ENCODE measurements at places on chromosomes 16 and 17.

DNA sequence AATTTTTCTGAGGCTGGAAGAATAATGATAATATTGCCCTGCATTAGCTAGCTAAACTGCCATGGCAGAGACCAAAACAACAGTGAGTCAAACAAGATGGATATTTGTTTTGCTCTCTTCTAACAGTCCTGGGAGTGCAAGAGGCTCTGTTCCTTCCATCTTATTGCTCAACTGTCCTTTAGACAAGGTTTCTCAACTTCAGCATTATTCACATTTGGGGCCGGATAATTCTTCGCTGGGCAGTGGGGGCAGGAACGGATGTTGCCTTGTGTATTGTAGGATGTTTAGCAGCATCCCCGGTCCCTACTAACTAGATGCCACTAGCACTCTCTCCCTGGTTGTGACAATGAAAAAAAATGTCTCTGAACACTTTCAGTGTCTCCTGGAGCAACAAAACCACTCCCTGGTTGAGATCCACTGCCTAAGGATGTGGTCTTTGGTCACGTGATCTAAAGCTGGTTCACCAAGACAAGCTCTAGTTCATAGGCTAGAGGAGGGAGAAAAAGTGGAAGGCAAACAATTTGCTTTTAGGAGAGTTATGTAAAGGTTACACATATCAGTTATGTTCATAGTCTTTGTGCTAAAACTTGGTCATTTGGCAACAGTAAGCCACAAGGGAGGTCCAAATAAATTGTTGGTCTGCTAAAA, 144.4 kb downstream of the PCTP start:
- no peak for DNase-seq

- peak; percentile 14 for DNase-seq
Measured at GRCh38 chr17:7167832-7168231, 11.3 kb downstream of the ASGR1 start.

GRCh38 chr17:76560036-76560876, 20.4 kb downstream of the PRCD start:
- DNase-seq, result no peak

GRCh38 chr16:69693916-69694315, 32.4 kb downstream of the NQO1 start:
- DNase-seq, result no peak

DNA sequence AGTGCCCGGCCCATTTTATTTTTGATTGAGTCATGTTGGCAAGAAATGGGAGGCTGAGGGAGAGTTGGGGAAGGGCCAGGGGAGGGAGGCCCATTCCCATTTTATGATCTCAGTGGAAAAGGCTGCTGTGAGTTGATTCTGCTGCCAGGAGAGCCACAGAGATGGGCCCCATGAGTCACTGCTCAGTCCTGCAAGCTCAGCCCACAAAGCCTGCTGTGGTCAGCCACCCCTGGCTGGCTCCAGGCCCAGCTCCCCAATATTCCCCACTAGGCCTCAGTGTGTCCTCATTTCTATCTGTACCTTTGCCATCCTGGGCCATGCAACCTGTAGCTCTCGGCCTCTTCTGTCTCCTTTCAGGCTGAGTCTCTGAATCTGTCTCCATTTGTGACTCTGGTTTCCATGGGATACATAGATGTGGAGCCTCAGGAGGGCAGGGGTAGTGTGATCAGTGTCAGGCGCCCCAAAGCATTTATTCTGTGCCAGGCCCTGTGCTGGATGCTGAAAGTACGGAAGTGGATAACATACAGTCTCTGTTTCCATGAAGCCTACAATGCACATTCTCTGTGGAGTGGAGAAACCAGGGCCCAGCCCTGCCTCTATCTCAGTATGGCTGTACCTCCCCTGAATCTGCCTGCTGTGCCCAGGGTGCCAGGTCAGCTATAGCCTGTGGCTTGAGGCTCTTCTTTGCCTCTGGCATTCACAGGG, 1.9 kb upstream of the PLEKHG4 start:
- no peak for DNase-seq

All from GF-D8 (cell line).